ENCODE measurements at places on chromosomes 13 and 19. TPM values are rescaled to one million over a fixed set of nuclear protein-coding genes. Genes with fewer than 3 reads are reported as not detected.

- peak; percentile 92 for DNase-seq
Measured at GRCh38 chr19:50025794-50026549, at the start of gene ZNF473. Gene ZNF473, plus strand, starts transcription at chr19:50026005. Its CDS starts 5,078 bp downstream, at chr19:50031083.

DNA sequence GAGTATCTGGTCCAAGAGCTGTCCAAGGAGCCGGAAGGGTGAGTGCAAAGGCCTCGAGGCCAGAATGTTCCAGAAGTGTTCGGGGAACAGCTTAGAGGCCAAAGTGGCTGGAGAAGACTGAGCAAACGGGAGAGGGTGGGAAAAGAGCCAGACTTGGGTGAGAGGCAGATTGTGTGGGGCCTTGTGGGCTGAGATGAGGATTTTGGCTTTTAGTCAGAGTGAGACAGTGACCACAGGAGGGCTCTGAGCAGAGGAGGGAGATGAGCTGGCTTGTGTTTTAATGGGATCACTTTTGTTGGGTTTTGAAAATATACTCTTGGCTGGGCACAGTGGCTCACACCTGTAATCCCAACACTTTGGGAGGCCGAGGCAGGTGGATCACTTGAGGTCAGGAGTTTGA, 5.6 kb downstream of the NANOS2 start:
- DNase-seq = no peak

DNA sequence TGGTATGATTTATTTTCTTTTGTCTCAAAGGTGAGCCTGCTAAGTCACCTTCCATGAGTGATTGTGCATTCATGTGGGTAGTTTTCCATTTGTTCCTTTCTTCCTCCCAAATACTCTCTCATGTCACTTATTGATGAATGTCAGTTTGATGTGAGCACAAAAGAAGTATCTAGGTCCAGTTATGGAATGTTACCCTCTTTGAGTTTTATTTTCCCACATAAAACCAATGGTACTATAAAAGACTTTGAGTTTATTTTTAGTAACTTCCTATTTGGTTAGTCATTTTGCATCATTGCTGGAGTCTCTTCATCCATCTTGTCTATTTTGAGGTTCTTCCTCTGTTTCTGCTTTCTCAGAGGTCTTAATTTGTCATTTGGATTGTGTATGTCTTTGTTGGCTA, 321.3 kb downstream of the GPC6 start:
- no peak for DNase-seq

- DNase-seq = no peak
Measured at GRCh38 chr19:607301-608154, 17.8 kb downstream of the HCN2 start.

DNA sequence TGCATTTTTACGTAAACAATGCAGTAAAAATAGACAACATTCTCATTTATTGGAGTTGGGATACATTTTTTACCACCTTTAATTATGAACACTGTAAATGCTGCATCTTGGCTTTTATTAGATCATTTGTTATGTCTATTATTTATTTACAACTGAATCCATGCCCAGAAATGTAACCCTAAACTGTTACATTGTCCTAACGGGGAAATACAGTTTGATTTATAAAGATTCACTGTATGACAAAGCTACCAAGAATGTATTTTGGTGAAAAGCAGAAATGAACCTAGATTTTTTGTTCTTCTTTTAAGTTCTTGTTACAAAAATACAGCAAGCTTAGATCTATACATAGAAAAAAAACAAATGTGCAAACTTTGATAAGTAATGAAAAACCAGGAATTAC, 1.1 kb downstream of the METTL21C start:
- DNase-seq = no peak

DNA sequence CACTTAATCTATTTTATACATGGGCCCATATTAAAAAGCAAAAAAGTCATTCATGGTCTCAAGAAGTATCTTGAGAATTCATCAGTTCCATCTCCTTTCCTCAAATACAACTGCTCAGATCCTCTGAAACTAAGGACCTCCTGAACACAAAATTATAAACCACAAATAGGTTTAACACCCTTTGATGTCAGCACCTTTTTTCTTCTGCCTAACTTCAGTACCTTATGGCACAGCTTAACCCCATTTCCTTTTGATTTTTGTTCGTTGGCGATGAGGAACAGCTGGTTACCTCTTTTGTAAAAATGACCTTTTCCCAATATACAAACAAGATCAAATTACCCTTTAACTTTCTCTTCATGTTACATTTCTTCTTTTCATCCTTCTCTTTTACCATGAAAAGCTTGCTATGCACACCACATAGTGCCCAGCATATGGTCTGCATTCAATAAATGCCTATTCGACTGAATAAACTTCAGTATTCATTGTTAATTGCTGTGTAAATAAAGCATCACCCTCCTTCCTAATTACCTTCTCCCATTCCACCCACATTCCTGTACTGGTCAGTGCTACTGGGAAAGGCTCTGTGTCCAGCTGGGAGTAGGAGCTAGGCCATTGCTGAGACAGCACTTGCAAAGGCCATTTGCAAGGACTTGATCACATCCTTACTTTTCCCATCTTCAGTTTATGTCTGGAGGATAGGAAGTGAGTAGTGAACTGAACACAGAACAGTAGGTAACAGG, 317.9 kb downstream of the SHISA2 start:
- DNase-seq = no peak

GRCh38 chr19:7199613-7200533, 94.3 kb downstream of the INSR start:
- no peak for DNase-seq

ZNF471 gene
- 18.4 TPM for polyA plus RNA-seq

NDUFS7 gene
- polyA plus RNA-seq = 56.1 TPM

LGI4 gene
- polyA plus RNA-seq = 4.9 TPM
